Stimulated activated CD4-positive, alpha-beta T cell treated with anti-CD3 and anti-CD28 coated beads, Interleukin-1b, Interleukin-23, amount 100 ng/mL, for 1 hour (primary cell): ENCODE measurements at places on chromosomes 2 and 18.

- DNase-seq = no peak
Measured at GRCh38 chr2:103959174-103960128, 894.5 kb upstream of the POU3F3 start.

DNA sequence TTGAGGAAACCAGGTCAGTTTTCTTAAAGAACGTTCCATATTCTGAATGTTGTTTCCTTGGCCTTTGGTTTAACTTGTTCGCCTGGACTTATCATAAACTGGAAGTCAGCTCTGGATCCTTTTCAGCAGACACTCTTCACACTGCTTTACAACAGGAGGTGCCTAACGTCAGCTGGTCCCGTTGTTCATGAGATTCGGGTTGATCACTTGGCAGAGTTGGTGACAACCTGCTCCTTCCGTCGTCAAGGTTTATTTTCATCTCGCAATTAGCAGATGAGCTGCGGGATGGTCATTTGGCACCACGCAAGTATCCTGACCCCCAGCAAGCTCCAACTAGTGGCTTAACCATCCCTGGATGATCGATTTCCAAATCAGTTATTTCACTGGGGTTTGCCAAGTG is 23.0 kb upstream of the BIN1 start:
- no peak for DNase-seq

DNA sequence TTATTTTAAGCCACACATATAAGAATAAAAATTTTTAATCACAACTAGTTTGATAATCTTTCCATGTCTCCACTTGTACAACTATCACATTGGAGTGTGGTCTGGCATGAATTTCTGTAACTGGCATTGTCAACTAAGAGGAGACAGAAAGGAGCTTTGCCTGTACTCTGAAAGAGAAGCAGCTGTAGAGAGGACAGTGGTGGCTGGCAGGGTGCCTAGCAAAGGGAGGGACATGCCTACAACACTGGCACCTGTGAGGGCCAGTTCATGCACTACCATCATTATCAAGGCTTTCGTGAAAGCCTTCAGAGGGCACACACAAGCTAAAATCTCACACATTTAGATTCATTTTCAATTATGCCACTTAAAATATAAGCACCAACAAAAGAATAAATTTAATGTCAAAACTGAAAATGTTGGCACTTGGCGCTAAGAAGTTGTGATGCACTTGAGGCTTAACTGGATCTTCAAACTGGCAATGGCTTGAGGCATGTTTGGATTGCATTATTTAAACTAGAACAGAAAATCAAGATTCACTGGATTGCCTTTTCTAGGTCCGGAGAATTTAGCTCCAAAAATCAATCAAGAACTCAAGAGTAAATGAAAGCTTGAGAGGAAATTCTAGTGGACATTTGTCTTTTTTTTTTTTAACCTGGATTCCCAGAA is 238.6 kb downstream of the ZNF385B start:
- DNase-seq = no peak

- no peak for DNase-seq
Measured at GRCh38 chr2:186713691-186714090, 19.8 kb downstream of the FAM171B start.

- no peak for DNase-seq
Measured at GRCh38 chr18:31711365-31712172, 27.2 kb upstream of the B4GALT6 start.

GRCh38 chr2:106581755-106582147 is 94.6 kb downstream of the CD8B2 start:
- DNase-seq = no peak

- no peak for DNase-seq
Measured at GRCh38 chr2:121417826-121418225, 112.9 kb upstream of the RNU4ATAC start.

DNA sequence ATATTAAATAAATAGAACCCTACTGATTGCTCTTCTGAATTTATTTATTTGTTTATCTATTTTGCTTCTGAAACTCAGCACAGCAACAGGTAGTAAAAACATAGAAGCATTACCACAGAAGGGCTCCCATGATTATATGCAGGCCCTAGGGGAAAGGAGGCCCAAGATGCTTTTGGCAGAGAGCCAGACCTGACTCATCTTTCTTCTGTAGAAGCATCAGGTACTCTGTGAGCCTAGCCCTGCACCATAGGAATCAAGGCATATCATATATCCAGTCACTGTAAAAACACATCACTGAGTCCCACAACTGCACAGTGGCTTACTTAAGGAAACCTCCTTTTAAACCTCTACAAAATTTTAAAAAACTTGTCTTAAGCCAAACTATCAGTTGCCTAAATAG is 1.8 kb downstream of the SCN9A start:
- DNase-seq = no peak

DNA sequence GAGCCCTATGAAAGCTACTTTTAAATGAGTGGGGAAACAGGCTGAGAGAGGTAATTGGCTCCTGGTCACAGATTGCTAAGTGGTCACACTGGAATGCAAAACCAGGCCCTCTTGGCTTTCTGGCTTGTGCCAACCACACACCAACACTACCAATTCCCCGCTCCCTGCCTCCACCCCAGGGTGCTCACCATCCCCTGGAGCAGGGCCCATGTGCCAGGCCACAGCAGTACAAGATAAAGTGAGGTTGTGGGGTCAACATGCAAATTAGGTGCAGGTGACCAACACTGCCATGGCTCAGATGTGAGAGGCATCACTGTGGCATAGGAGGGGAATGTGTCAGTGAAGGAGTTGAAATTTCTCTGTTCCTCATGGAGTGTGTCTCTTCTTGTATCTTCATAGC is 312.5 kb downstream of the MYCN start:
- DNase-seq = no peak

DNA sequence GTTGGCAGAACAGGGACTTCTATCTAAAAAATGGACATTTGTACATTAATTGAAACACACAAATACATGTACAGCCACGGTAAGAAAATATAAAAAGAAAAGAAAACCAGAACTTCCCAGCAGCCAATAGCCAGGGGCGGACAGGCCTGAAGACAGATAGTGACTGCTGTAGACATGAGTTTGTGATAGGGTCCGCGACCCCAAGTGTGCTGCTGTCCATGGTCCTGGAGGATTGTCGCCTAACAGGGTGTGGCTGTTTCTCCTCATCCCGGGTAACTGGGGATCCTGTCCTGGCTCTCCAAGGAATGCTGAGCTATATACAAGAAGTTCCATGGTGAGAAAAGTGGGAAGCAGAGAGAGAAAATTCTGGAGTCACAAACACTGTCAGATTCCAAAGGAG is 266.5 kb upstream of the SALL3 start:
- DNase-seq = no peak

DNA sequence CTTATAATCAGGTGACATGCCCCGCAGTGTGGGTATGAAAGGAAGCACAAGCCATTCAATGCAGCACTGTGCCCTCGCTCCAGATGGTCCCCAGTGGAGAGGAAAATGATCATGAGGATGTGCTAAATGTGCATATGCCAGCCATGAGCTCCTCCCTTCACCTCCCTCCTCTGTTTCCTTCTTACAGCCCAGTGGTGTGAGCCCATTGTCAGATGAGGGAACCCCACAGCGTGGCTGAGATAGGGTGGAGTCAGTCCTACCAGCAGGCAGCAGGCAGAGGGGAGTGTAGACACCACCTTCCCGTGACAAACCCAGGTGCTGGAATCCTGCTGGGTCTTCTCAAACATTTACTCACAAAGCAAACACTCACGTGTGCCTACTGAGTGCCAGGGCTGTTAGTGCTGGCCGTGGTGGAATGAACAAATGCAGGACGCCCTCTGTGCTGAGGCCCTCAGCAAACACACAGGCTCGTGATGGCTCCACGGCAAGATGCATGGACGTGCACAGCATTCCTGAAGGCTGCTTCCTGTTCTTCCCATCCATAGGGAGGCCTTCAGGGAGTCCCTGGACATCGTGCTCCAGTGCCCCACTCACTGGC is 181.7 kb upstream of the TPO start:
- DNase-seq = no peak

DNA sequence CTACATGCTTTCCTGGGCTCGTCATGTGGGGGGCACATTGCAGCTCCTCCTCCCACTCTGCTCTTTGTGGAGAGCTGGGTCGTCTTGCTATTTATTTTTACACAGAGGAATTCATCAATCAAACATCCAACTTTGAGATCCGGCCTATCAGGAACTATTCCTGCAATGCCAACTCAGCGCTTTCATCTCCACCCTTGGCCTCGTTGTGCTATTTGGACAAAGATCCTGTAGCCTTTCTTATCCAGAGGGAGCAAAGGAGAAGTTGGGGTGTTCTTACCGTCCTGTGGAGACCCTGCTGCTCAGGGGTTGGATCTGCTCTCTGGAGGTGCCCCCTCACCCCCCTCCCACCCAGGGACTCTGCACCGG is 92.1 kb downstream of the ASB1 start:
- no peak for DNase-seq

- DNase-seq = no peak
Measured at GRCh38 chr2:112174383-112174782, 36.2 kb downstream of the FBLN7 start.

DNA sequence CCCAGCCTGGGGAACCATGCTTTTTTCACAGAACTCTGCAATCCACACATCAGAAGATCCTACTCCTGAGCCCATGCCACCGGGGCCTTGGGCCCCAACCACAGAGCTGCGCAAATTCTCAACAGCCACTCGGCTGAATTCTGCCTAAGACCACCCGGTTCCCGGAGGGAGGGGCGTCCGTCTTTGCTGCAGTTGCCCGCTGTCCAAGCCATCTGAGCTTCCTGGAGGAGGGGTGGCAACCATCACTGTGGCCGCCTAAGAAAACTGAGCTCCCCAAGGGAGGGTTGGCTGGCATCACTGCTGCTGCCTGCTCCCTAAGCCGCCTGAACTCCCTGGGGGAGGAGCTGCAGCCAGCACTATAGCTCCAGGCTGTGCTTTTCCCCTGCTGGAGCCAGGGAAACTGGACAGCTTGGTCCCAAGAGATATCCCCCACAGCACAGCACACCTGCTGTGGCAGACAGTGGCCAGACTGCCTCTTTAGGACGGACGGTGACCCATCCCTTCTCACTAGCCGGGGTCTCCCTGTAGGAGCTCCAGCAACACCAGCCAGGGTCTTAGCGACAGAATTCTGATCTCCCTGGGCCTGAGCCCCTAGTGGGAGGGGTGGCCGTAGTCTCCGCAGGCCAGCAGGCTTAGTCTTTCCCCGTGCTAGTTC is 1411.6 kb upstream of the CDH2 start:
- no peak for DNase-seq

DNA sequence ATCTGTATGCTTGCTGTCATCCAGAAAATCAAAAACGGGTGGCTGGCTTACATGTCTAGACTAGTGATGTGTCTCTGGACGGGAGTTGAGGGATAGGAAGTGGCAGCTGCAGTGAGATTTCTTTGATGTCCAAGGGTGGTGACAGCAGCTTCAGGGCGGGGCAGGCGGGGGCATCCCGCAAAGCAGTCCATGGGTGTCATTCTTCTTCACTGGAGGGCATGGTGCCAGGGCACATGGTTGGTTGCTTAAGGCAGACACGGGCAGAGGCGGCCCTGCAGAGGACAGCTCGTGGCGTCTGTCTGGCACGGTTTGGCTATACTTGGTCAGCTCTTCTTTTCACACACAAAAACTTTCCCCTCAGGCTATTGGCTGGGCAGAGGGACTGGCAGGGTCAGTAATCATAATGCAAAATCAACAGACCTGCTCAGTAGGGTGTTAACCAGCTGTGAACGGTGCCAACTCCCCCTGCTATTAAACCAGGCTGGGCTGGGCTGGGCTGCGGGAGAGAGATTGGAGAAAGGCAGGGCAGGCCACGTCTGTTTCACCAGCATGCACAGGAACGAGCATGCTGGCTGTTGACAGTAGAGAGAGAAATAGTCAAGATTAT is 63.7 kb downstream of the COL4A3 start:
- DNase-seq = no peak

DNA sequence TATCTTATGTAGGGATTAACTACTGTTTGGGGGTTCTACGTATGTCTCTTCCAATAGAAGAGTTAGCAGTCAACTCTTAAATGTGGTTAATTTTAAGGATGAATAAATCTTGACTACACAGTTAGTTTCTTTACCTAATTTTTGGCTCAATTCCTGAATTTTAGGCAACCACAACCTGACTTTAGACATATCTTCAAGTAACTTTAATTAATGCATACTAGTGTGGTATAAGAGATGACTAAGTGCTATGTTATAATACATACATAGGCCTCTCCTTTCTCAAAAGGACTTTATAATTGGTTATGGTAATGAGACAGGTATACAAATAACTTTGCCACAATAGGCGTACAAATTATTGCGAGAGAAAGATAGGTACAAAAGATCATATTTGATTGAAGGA is 312.0 kb downstream of the IRS1 start:
- no peak for DNase-seq

- DNase-seq = no peak
Measured at GRCh38 chr2:42124011-42124785, 45.0 kb upstream of the EML4 start.

GRCh38 chr2:42085706-42086487 is 38.1 kb downstream of the PKDCC start:
- DNase-seq = no peak

DNA sequence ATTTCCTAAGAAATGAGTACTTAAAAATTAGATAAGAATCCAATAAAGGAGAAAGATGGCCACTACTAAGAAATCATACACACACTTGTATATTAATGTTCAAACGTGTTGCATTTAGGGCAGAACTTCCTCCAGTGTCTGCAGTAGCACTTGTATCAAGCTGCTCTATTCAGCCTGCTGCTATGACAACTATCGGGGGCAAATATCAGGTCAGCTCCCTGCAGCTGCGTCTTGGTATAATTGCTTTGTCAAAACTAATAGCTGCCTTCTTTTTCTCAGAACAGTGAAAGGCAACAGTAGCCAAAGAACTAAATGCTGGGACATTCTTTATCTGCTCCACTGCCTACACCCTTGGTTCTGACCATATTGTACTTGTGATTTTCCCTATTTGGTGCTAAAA is 300.7 kb downstream of the NOL4 start:
- DNase-seq = no peak

DNA sequence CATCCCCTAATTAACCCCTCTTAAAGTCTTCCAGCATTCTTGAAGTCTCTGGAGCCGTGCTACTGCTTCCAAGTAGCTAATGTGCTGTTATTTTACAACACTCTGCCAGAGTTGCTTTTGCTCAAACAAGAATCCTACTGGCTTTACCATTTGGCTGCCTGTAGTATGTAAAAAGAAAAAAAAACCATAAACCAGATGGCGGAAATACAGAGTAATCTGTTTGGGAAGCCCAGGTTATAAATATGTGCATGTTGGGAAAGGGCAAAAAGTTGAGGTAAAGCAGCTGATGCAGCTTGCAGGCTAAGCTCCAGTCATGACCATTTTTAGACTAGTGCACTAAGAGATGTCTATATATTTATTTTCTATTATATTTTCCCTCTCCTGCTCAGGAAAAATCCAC is 313.2 kb upstream of the ETAA1 start:
- no peak for DNase-seq

DNA sequence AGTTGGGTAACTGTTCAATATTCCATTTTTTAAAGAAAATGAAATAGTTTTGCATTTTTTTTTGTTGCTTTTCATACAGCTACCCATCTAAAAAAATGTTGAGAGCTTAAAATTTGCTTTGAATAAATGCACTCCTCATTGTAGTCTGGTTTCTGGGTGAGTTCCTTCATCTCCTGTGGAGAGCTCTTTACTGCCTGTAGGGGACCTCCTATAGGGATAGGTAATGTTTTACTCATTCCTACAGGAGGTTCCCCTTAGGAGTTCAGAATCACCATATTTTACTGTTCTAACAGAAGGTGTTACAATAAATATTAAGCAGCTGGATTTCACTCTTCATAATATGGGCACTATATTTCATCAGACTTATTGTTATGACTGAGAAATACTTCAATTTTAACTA is 947.3 kb upstream of the CRIM1 start:
- DNase-seq = no peak
